Mesendoderm (in vitro differentiated cells): ENCODE measurements at places on chromosomes 16 and 17.

GRCh38 chr16:79045191-79045590 is 555.3 kb downstream of the MAF start:
- no peak for DNase-seq

DNA sequence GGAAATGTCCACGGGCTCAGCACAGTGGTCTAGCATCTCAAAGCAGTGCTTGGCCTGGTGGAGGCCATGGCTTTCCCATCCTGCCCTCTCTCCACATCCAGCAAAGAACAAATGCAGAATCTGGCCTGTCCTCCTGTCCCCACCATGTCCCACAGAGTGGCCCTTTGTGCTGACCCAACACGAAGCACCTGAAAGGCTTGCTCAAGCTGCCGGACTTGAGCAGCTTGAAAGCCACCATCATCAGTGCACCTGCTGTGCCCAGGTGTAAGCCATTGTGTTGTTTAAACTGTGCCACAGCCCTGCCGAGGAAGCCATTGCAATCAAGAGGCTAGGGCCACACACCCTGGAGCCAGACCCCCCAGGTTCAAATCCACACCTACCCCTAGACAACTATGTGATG is 115.5 kb downstream of the SOCS1 start:
- no peak for DNase-seq

GRCh38 chr16:87028481-87029320 is 288.5 kb downstream of the C16orf95 start:
- no peak for DNase-seq

- DNase-seq, result no peak
Observed at GRCh38 chr17:72097144-72097543, 23.7 kb upstream of the SOX9 start.
